ENCODE measurements at places on chromosomes 3 and 15.

GRCh38 chr3:147773116-147773630, 364.0 kb downstream of the ZIC1 start:
- DNase-seq: peak; percentile 44

- DNase-seq: no peak
Observed at GRCh38 chr15:53987480-53987879, 9.2 kb downstream of the UNC13C start.

DNA sequence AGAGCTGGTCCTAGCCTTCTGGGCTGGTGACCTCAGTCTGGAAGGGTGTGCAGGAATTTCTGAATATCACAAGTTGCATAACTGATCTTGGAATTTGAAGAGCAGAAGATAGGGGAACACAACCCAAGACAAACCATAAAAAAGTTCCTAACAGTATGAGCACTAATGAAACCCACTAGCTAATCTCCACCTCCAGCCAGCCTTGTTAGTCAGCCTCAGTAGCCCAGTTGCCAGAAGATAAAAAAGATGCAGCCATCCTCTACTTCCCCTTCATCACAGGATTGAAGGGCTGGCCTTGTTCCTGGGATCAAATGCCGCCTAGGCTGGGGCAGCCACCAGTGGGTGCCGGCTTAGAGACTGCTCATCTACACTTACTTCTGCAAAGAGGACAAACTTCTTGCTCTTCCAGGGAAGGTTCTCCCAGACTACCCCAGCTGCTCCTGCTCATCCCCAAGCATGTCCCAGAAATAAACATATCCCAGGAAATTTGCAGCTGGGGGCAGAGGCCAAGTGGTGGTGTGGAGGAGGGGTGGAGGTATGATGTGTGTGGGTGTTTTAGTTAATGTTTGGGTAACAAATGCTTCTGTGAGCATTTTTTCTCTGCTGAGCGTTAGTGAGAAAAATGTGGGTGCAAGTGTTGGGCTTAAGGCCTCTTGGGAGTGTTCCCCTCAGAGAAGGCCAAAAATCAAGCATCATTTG, 9.2 kb upstream of the ITGA11 start:
- DNase-seq: peak; percentile 31

GRCh38 chr3:14331251-14331650, 71.2 kb upstream of the SLC6A6 start:
- DNase-seq: no peak

DNA sequence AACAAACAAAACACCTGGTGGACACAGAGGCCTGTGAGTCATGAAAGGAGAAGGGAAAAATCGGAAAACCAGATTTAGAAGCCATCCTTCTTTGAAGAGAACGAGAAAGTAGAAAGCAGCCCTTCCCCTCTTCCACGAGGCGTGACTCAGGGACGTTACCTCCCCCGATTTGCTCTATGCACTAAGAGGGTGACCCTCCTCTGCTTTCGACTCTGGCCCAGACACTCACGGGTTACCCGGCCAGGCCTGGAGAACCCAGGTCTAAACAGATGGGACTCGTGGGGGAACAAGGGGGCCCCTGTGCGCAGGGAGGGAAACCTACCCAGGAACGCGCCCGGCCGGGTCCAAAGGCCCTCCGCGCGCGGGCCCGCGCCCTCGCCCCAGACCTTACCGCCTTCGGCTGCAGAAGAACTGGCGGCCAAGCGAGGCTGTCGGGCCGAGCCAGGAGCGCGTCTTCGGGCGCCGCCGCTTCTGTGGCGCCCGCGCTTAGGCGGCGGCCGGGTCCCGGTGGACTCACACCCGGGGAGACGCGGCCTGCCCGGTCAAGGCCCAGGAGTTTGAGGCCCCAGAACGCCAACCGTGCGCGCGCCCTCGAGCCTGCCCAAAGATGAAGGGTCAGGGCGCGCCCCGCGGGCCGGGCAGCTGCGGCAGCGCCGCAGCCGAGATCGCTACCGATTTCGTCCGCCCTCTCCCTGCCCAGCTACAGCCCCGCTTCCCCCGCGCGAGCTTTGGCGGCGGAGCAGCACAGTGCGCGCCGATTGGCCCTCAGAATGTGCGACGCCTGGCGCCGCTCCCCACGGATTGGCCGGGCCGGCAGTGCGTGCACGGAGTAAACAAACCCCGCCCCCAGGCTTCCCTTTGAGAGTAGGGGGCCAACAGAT, at the start of gene TFDP2:
TSS of gene TFDP2 (minus strand) at position 753 of the 881 bp plus-strand sequence. CDS start 47,795 bp downstream, outside the sequence.
- DNase-seq: peak; percentile 85

- DNase-seq: no peak
Observed at GRCh38 chr15:65929573-65929972, 60.3 kb downstream of the RAB11A start.

All from fibroblast of upper back skin (primary cell).